ENCODE measurements at places on chromosomes 7 and 10.

DNA sequence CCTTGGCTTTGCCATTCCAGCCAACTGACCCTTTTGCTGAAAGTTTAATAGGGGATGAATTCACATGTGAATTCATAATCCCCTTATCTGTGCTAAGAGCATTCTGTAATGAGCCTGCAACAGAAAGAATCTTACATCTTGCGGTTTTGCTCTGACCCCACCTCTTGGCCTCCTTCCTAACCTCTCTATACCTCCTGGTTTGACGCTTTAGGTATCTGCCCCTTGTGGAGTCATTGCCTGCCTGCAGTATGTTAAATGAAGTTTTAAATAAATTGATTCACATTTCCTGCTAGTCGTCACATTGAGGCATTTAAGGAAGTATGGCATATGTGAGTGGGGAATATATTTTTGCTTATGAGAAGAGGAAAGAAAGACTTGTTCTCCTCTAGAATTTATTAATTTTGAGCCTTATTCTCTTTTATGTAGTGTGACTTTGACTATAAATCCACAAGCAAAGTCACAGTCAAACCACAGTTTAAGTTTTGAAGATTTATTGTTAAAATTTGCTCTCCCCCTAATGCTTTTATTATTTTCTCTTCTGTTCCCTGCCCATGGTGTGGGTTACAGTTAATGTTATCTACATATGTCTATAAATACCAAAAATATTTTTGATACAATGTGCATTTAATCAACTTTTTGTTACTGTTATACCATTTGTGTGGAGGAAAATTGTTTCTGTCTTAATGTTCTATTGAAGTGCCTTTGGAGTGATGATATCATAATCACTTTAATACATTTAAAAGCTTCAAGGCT lies 60.9 kb downstream of the LRMDA start:
- DNase-seq: no peak

GRCh38 chr7:15086131-15086611 lies 183.6 kb upstream of the DGKB start:
- DNase-seq: no peak

GRCh38 chr7:13159003-13159402 lies 471.6 kb downstream of the ARL4A start:
- no peak for DNase-seq

DNA sequence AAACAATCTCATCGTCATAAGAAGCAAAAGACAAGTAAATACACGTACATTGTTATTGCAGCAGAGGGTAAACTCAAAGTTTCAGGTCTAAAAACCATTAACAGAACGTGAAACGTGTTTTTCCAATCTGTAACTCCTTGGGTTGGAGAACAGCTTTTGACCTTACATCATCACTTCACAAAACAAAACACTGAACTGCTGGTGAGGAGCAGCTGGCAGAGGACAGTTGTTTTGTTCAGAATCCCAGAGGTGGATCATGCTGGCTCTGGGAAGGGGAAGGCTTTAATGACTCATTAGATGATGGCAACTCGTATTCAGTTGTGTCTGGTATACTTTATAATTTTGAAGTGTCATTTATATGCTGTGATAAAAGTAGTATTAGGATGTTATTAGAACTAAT lies 923.0 kb upstream of the CELF2 start:
- DNase-seq: no peak

DNA sequence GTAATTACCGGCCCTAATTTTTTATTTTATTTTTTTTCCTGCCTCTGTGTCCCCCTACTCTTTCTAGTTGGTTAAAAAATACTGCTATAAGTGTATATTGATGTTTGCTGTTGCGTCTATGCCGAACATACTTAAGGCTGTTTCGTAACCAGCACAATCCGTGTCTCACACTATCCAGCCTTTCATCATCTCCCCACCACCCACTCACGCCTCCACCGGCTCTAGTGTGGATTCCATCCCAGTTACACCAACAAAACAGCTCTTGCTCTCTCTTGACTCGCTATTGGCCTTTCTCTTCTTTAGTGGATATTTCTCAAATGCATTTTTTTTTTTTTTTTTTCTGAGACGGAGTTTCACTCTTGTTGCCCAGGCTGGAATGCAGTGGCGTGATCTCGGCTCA lies 70.1 kb upstream of the CAMK1D start:
- no peak for DNase-seq

GRCh38 chr7:154651501-154651900 lies 351.4 kb downstream of the PAXIP1 start:
- DNase-seq: no peak

Measured in stimulated activated CD8-positive, alpha-beta memory T cell treated with anti-CD3 and anti-CD28 coated beads, Interleukin-12 subunit alpha, Interleukin-12 subunit beta, amount 100 ng/mL, for 4 hours (primary cell).